ENCODE measurements at places on chromosomes 3 and 15.

GRCh38 chr15:57015897-57016296, 97.5 kb downstream of the TCF12 start:
- DNase-seq, result no peak

DNA sequence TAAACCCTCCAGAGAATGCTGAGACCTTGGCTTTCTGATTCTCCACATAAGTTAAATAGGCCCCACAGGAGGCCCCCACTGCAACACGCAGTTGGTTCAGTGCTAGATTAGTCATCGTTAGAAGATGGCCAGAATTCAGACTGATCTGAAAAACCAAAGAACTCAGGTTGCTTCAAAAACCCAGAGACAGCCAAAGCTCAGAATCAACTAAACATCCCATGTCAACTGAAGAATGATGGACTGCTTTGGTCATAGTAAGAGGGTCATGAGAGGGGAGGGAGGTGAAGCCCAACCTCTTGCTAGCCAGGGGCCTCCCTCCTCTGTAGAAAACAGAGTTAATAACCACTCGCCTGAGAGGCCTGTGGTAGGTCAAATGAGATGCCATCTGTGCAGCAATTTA, 93.1 kb downstream of the AKAP13 start:
- peak; percentile 77 for DNase-seq

DNA sequence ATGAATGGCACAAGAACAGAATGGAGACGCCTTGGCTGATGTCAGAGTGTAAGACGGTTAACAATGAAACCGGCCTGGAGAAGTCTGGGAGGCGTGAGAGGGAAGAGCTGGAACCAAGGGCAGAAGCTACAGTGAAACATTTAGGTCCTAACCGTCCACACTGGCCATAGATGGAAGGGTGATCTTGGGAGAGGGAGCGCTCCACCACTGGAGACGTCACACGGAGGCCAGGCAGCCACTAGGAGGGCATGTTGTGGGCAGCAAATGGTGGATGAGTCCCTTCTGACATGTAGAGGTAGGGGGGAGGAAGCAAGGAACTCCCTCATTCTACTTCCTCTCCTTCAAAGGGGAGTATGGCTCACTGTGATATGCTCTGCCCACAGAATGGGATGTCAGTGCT, 23.8 kb downstream of the FEM1B start:
- DNase-seq, result no peak

GRCh38 chr15:86273309-86273708, 193.6 kb downstream of the AGBL1 start:
- DNase-seq, result no peak

- no peak for DNase-seq
These were observed 622 bp upstream of the PLSCR1 start for GRCh38 chr3:146544929-146545528.

GRCh38 chr3:14491396-14492190, 48.5 kb downstream of the GRIP2 start:
- DNase-seq, result no peak

GRCh38 chr3:69219101-69219708, 96.8 kb upstream of the LMOD3 start:
- DNase-seq, result no peak

GRCh38 chr3:5317557-5317956, 130.1 kb downstream of the EDEM1 start:
- peak; percentile 72 for DNase-seq

- DNase-seq, result peak; percentile 51
These were observed 115.4 kb upstream of the GALNT15 start for GRCh38 chr3:16059081-16059537.

GRCh38 chr15:80034629-80035028, 24.8 kb upstream of the ZFAND6 start:
- DNase-seq, result no peak

DNA sequence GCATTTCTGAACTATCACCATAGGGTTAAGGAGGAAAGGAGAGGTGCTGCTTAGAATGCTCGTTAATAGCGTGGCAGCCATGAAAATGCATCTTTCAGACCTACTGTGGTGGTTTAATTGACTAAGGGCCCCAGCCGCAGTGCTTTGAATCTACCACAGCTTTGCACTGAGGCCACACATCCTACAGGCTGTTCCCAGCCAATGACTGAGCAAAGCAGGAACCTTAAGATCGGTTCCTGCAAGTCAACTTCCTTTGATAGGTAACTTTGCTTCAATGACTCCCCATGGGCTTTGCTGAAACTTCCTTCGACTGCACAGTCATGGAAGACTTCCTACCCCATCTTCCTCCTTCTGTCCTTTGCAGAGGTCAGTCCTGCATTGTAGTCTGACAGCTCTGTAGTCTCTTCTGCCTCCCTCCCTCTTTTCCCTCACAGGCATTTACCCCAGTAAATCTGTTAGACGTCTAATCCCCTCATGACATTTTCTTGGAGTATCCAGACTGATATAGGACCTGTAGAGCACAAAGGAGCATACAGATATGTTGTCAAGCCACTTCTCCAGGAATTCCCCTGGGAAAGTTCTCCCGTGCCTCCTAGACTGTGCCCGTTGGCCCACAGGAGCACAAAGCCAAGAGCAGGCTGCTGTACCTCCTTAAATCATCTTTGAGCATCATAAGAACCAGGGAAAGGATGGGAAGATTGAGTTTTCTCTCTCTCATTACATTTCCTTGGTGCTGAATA, 2.6 kb upstream of the BCL2A1 start:
- no peak for DNase-seq

DNA sequence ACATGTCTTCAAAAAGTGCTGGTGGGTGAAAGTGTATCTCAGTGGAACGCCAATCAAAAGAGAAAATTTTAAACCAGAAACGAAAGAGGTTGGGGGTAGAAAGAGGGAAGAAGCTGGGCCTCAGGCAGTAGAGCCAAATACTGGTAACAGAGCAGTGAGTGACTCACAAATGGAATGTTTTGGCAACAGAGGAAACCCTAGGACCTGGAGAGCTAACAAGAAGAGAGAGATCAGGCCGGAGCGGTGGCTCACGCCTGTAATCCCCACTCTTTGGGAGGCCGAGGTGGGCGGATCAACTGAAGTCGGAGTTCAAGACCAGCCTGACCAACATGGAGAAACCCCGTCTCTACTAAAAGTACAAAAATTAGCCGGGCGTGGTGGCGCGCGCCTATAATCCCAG, 450.8 kb upstream of the NAALADL2 start:
- DNase-seq, result peak; percentile 32

GRCh38 chr3:149356630-149357029, 20.8 kb downstream of the TM4SF1 start:
- DNase-seq, result no peak

- DNase-seq, result no peak
These were observed 399.9 kb downstream of the PDCD6IP start for GRCh38 chr3:34198309-34198708.

DNA sequence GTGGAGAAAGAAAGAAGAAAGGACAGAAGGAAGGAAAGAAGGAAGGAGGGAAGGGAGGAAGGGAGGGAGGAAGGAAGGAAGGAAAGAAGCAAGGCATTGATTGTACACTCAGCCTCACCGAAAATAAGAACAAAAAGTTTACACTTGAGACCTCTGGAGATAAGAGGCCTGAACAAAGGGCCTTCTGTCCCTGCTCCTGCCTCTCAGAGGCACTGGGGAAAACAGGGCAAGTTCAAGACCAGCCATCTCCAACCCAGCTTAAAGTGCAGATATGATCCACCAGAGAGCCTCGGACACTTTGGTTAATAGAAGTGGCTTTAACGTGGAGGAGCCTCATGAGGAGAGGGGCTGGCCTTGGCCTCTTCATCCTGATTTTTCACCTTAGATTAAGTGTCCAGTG, 582.9 kb upstream of the PPP2R3A start:
- no peak for DNase-seq

DNA sequence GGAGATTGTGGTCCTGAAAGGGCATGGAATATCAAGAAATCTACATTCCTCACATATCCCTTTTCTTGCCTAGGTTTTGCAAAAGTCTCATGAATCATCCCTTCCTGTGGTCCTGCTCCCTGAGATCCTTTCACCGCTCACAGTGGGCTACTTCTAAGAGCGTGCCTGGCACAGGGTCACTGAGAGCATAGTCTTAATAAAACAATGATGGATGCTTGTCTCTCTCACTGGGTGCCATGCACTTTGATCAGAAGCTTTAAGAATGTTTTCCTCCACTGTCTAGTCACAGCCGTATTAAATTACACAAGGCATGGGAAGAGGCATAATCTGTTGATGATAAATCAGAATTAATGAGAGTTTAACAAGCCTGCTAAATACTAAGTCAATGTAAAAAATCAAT, 269.7 kb upstream of the ATP10A start:
- DNase-seq, result peak; percentile 8

GRCh38 chr3:42210726-42211125, 55.3 kb downstream of the CCK start:
- DNase-seq, result no peak

DNA sequence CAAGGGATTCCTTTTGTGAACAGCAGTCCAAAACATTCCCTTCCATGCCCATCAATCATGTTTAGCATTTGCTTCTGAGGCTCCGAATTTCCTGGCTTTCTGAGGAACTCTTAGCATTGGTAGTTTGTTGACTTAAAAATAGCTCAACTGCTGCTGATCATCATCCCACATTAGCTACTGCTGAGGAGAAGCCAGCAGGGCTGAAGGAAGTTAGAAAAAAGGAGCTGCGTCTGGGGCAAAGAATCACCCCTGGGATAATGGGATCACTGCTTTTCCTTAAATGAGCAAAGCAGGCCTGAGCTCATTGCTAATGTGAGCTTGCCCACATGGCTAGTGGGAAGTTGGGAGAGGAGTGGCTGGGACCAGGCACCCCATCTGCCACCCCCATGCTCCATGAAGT, 39.8 kb downstream of the CYP19A1 start:
- DNase-seq, result no peak

DNA sequence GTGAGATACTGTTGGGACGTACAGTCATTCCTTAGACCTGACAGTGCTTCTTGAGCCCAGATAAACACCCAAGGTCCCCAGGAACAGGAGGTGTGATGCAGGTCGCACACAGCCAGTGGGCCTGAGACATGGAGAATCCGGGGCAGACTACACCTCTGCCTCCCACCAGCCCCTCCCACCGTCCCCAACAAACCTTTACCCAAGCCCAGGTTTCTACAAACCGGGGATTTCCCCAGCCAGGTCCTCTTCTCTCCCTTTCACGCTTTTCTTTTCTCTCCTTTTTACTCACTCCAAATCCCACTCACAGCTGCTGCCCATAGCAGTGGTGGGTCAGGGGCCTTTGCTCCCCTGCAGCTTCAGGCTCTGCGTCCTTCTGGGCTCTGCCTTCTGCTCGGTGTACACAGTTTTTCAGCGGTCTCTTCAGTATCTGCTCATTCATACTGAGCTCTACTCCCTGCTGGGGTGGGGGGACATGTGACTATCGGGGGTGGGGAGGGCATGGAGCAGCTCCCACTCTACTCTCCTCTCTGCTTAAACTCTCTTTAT, 4.8 kb upstream of the PCSK6 start:
- DNase-seq, result no peak

DNA sequence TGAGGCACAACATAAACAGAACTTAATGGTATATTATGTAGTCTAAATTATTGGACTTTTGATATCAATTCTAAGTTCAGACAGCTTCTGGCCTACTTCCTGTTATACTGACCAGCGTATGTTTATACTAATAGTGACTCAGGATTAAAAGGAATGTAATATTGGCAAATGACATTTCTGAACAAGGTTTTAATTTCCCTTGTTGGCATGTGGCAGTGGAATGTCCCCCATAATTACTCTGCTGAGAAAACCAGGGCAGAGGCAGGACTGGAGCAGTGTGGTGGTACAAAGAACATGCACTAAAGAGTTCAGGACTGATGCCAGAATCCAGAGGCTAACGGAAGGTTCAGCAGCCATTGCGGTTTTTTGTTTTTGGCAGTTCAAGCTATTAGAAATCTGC, 184.0 kb downstream of the KCNAB1 start:
- DNase-seq, result peak; percentile 44

GRCh38 chr3:99899603-99900002, 81.9 kb downstream of the CMSS1 start:
- DNase-seq, result no peak

- peak; percentile 69 for DNase-seq
These were observed 24.6 kb upstream of the SRP14 start for GRCh38 chr15:40063563-40064011.

DNA sequence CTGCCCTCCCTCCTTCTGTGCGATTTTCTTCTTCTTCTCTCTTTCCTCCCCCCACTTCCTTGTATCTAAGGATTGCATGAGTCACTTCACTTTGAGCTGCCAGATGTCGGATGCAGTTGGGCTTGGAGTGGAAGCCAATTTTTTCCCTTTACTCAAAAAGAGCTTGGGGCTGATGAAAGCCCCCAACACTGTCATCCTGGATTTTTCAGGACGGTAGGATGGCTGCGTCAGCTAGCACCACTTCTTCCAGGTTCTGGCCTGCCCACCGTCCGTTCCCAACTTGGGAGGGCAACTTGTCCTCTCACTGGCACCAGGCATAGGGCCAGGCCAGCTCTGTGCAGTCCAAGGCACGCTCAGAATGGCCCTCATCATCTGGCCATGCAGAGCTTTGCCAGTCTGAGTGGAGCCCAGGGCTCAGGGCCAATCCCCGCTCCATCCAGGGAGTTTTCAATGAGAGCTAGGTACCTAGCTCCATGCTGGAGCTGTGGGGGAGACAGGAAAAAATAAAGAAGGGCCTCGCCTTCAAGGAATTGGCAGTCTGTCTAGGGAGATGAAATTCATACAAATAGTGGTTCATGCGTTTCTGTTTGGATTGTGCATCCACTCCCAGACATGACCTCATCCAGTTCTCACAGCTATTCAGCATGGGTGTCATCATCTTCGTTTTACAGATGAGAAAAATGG, 47.7 kb upstream of the INSYN1 start:
- DNase-seq, result peak; percentile 92

GRCh38 chr3:120227710-120228347, 57.2 kb downstream of the GPR156 start:
- DNase-seq, result no peak

DNA sequence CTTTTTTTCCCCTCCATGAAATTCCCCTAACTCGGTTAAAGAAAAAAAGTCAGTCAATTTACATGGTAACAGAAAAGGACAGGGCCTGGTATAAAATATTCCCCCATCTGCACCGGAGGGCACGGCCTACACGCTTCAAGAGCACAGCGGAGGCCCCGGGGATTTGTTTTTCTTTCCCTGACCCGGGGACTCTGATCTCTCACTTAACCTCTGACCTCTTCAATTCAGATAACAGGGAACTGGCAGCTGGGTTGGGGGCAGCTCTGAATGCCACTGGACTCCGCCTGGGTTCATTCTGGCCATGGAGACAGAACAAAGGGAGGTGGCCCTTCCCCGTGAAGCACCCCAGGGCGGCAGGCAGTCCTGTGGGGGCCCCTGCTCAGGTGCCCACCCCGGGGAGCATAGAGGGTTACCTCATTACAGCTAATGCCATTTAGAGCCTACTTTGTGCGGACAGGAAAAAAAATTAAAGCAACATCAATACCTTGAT, 257.5 kb downstream of the SHQ1 start:
- DNase-seq, result no peak

GRCh38 chr3:126490619-126491018, 14.9 kb upstream of the ZXDC start:
- DNase-seq, result no peak

- DNase-seq, result no peak
These were observed 115.5 kb upstream of the C2CD4B start for GRCh38 chr15:62280625-62281024.

All from fibroblast of skin of abdomen (primary cell).